Posterior cingulate gyrus (tissue), 11 donors: ENCODE measurements at places on chromosomes 7 and 10.

- DNase-seq = no peak
Measured at GRCh38 chr7:77308792-77309191, 107.4 kb downstream of the GSAP start.

DNA sequence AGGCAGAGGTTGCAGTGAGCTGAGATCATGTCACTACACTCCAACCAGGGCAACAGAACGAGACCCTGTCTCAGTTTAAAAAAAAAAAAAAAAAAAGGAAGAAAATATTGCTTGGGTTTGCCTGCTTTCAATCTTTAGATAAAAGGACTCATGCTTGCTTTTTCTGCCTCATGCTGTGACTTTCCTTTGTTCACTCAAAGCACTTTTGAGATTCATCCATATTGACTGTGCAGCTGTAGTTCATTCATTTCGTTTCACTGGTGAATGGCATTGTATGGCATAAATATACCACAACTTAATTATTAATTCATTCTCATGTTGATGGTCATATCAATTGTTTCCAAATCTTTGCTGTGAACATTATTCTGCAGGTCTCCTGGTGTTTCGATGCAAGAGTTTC, 97.6 kb upstream of the NFE2L3 start:
- no peak for DNase-seq

- DNase-seq = no peak
Measured at GRCh38 chr7:39333701-39334100, 232.5 kb upstream of the YAE1 start.

DNA sequence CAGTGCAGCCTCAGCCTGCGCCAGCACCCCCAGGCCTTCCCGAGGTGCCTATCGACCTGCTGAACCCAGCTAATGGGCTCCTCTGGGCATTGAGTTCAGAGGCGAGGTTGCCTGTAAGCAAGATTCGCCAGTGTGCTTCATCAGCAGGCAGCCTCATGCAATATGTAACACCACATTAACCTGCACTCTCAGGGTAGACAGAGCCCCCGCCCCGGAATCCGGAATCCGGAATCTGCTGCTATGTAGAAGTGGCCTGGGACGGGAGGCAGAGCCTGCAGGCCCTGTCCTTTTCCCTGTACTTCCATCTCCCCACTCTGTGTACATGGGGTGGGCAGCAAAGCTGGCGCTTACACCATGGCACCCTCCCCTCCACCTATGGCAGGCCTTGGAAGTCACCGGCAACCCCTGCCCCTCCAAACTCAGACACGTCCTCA, 83.9 kb upstream of the RET start:
- no peak for DNase-seq

DNA sequence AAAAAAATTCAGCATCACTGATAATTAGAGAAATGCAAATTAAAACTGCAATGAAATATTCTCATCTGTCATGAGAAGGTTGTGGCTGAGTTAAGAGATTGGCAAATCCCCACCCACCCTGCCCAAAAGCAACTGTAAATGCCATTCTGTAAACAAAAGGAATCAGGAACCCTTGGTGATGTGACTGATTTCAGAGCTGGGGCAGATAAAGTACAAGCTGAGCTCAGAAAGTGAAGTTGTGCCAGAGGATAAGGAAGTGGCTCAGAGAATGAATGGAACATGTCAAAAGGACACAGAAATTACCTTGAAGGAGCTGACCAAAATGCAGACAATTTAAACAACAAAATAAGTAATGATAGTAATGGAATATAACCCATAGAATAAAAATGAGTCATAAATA, 32.7 kb upstream of the ARMS2 start:
- no peak for DNase-seq

GRCh38 chr10:104170610-104171254, 48.8 kb downstream of the SFR1 start:
- no peak for DNase-seq
